ENCODE measurements at places on chromosomes 7 and 10. TPM values are rescaled to one million over a fixed set of nuclear protein-coding genes. Genes with fewer than 3 reads are reported as not detected.

- no peaks in the 10 kb centered on the region for H3K27me3 ChIP-seq
- H3K4me3 ChIP-seq, result no peak overlapping the region
- no peaks in the 10 kb centered on the region for H3K36me3 ChIP-seq
- H3K27ac ChIP-seq, result no peak overlapping the region
- no peak for DNase-seq
Observed at GRCh38 chr7:89605362-89605761, 548.9 kb upstream of the STEAP1 start.

Gene MOGAT3
- total RNA-seq, result not detected

Gene PON1
- not detected for total RNA-seq

DNA sequence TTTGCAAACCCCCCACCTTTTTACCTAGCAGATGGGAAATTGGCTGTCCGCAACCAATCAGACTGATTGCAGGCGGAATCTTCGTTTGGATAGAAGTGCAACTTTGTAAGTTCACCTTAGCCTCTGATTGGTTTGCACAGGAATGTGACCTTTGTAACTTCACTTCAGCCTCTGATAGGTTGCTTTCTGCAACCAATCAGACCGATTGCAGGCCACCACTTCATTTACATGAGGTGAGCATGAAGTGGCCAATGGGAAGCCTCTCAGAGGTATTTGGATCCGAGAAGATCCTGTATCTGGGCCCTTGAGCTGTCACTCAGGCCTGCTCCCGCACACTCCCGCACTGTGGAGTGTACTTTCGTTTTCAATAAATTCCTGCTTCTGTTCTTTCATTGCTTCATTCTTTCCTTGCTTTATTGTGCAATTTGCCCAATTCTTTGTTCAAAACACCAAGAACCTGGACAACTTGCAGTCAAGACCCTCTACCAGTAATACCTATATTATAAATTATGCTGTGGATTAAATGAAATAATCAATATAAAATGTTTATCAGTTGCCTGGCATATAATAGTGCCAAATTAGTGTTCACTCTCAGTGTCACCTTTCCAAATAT lies 491.4 kb downstream of the PLXNA4 start:
- no peak overlapping the region for H3K27ac ChIP-seq
- peaks cover 7% of the 10 kb centered on the region for H3K4me1 ChIP-seq
- no peaks in the 10 kb centered on the region for H3K27me3 ChIP-seq
- H3K36me3 ChIP-seq, result no peaks in the 10 kb centered on the region

Gene RADIL
- 1.7 TPM for total RNA-seq
